ENCODE measurements at places on chromosomes 2 and 18.

DNA sequence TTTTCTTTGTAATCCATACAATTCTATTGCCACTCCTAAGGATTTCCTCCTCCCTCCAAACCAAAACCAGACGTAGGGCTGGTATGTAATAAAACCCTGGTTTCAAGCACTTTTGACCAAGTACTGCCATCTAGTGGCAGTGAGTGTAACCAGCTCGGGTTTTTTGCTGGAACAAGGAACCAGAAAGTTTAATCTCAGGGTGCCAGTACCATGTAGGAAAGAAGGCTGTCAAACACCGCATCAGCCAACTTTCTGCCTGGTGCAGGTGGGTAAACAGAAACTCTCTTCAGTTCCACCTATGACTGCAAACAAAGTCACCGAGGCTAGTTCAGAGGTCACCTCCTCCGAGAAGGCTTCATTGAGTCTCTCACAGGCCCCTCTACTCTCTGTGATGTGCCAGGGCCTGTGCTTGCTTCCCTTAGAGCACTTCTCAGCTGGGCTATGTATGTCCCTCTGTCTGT is 10.2 kb upstream of the THNSL2 start:
- DNase-seq = peak; percentile 18

- DNase-seq = no peak
These were observed 39.6 kb upstream of the CCDC88A start for GRCh38 chr2:55459279-55459678.

DNA sequence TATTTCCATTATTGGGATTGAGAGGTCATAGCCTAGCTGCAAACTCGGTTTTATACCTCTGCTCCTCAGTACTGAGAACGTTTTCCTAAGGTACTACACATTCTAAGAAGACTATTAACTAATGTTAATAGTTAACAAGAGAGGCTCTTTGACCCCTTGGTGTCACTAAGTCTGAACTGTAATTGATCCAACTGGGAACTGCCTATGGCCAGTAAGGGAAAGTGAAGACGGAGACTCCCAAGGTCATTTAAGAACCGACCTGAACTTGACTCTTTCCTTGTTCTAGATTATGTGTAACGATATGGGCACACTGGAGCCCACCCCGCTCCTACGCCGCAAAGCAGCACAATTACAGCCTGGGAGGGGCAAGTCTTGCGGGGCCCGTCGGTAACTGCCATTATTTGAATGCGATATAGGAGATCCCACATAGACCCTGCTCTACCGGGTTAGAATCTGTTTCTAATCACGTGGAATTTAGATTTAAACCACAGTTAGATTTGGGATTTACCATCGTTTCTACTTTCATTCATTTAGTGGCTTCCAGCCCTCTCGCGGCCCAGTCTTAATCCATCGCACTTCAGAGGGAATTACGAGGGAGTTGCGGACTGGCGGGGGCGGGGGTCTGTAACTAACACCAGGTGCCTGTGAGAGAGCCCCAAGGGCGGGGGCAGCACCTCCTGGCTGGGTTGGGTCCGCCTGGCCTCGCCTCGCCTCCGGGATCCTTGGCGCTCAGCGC is 84.1 kb upstream of the EPB41L3 start:
- no peak for DNase-seq

DNA sequence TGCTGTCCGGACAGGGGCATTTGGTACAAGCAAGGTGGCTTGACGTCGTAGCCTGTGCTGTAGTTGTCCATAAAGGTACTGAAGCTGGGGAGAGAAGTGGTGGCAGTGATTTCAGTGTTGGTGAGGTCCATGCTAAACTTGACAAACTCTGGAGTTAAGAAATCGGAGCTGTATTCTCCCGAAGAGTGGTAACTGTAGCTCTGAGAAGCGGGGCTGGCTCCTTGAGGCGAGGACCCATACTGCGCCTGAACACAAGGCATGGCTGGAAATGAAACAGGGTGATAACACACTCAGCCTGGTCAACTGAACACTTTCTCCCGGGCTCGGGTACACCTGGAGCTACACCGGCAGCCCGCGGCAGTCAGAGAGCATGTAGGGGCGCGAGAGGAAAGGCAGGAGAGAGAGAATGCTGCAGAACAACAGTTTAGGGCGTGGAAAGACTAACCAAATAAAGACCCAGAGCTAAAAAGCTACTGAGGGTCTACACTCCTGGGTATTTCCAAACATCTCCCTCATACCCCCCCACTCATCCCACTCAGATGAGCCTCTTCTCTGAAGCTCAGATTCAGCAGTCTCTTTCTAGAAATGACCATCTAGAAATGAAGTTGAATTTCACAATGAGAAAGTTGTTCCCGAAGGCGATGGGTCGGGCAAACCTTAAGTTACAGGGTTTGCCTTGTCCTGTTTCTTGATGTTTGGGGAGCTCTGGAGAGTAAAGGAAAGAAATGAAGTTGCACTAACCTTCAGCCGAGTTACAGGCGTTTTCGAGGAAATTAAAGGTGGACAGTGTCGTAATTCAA is 2.4 kb downstream of the NR4A2 start:
- no peak for DNase-seq

- DNase-seq = no peak
These were observed 44.9 kb upstream of the ITPRID2 start for GRCh38 chr2:181846399-181847197.

DNA sequence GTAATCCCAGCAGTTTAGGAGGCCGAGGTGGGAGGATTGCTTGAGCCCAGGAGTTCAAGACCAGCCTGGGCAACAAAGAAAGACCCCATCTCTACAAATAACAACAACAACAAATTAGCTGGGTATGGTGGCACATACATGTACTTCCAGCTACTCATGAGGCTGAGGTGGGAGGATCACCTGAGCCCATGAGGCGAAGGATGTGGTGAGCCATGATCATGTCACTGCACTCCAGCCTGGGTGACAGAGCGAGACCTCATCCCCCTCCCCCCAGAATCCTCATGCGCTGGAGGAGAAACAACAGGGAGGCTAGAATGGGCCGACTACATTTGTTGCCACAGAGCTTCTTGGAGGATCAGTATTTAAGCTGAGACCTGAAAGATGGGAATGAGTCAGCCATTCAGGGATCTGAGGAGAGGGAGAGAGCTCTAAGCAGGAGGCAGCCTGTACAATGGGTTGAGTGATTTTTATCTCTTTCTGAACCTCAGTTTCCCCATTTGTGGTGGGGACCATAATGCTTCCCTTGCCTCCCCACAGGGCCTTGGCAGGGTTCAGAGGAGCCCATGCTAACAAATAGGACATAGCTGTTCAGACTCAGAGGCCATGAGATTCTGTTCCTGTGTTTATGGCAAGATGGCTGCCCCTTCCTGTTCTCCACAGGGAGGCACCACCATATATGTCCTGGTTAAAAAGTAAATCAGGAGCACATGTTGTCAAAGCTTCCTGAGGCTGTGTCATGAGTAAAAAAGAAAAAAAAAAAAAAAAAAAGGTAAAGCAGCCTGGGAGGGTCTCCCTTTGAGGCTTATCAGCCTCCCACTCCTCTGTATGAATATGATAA is 131.4 kb upstream of the HAAO start:
- DNase-seq = no peak

GRCh38 chr2:47336259-47337238 is 66.4 kb upstream of the MSH2 start:
- DNase-seq = no peak

GRCh38 chr2:138521821-138522220 is 20.3 kb downstream of the SPOPL start:
- no peak for DNase-seq

DNA sequence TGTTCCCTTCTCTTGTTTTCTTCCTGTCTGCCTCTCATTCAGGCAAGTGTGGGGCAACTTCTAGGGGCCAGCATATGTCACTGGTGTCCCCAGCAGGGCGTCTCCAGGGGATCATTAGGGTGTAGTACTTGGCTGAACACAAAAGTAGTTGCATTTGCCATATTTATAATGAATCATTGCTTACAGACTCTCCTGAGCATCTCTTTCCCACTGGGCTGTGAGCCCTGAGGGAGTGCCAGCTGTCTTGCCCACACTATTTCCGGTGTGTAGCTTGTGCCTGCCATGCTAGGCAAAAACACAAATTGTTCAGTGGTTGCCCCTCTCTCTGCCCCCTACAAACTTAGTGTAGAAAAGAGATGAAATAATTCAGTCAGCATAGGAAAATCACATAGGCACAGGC is 40.8 kb upstream of the SCLY start:
- DNase-seq = no peak

DNA sequence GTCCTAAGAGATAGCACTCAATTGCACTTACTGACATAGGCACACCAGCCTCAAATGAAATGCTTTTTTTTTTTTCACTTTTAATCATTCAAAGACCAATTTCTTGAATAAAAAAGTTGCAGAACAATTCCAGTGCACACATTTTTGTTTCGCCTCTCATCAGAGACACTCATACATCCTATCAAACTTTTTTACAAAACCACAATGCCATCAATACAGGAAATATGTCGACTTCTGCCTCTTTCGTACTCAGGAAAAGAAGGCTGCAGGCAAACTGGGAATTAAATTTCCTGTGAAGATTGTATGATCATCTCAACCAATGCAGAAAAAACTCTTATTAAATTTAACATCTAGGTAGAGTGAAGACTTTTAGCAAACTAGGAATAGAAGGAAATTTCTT is 112.4 kb downstream of the DNER start:
- no peak for DNase-seq

- no peak for DNase-seq
These were observed 114.0 kb upstream of the SLC35G4 start for GRCh38 chr18:11495441-11495840.

DNA sequence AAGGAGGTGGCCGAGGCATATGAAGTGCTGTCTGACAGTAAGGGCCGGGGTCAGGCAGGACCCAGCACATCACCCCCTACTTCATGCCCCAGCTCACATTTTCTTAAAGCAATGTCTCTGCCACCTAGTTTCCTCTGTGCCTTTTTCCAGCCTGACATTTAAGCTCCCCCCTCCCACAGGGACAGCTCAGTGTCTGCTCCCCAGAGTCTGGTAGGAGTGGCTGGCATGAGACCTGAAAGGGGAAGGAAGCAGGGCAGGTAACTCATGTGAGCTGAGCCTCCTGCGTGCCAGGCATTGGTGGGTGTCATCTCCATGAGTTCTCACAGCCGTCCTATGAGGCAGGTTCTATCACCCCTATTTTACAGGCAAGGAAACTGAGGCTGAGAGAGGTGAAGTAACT is 1.5 kb downstream of the DNAJB2 start:
- no peak for DNase-seq

GRCh38 chr2:237270520-237270919 is 143.4 kb downstream of the COL6A3 start:
- no peak for DNase-seq

DNA sequence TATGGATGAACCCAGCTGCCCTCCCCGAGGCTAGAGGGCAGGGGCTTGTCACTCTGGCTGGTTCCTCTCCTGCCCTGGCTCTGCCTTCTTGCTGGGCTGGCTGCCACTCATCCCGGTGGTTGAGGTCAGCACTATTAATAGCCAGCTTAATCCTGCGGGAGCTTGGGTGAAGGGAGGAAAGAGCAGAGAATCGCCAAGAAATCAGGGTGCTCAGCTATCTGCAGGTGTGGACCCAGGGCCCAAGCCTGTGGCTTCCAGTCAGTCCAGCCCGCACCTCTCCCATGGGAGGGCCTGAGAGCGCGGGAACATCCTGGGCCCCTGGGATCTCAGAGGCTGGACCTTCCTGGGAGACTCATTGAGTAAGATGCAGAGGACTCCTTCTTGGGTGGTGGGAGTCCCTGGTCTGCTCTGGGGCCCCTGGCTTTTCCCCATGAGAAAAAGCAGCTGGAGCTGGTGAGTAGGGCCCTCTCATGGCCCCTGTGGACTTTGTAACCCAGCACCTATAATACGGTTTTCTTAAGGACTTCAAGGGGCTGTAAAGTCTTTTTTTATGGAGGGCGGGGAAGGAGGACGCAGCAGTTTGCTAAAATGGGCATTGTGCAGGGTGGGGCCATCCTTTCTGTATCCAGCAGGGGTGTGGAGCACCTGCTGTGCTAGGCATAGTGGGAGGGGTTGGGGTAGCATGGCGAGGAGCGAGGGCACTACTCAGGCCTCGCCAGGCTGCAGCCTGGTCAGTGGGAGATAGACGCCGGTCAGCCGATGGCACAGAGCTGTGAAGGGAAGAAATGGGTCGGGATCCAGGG is 27.4 kb upstream of the CNNM3 start:
- no peak for DNase-seq

GRCh38 chr2:185284696-185285095 is 453.9 kb upstream of the FSIP2 start:
- no peak for DNase-seq

DNA sequence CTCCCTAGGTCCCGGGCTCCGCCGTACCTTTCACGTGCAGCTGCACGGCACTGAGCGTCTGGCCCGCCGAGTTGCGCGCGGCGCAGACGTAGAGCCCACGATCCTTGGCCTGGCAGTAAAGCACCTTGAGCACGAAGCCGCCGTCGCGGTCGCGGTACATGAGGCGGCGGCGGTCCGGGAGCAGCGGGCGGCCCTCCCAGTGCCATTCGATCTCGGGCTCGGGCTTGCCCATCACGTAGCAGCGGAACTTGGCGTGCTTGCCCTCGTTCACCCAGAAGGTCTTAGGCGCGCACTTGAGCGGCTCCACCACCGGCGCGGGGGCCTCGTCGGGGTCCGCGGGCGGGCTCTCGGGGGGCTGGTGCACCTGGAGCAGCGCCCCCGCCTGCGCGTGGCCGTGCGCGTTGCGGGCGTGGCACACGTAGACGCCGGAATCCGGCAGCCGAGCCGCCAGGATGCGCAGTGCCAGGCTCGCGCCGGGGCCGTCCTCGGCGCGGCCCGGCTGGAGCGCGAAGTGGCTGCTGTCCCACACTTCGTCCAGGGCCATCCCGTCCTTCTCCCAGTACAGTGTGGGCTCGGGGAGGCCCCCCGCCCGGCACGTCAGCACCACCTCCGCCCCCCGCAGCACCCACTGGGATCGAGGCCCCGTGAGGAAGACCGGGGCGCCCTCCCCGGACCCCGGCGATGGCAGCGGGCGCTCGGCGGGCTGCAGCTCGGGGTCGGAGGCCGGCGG is 980 bp downstream of the OBSL1 start:
- DNase-seq = no peak

DNA sequence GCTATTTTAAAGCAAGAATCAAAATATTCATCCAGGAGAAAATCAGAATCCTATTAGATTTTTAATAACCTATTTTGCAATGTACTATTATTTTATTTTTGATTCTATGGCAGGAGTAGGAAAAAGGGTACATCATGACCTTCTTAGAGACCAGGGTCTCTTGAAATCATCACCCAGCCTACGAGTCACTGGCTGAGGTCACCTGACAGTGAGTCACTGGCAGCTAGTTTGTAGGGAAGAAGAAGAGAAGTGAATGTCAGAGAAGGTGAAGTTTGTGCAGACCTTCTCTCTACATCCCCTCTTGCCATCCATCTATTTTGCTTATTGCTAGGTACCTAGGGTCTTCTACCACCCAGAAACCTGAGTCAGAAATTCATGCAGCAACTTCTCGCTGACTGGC is 144.2 kb downstream of the ALK start:
- DNase-seq = no peak

- DNase-seq = no peak
These were observed 1.2 kb downstream of the SERTAD2 start for GRCh38 chr2:64652231-64653108.

All from activated CD8-positive, alpha-beta memory T cell treated with anti-CD3 and anti-CD28 coated beads for 1 hour (primary cell).